ENCODE measurements at places on chromosomes 5 and 9. TPM values are rescaled to one million over a fixed set of nuclear protein-coding genes. Genes with fewer than 3 reads are reported as not detected.
A peak's percentile ranks its signal among the peaks of the same experiment; 100 is the strongest.

GRCh38 chr9:126456441-126457174, 130.0 kb downstream of the MVB12B start:
- peak; percentile 9 for DNase-seq

The PRELID2 gene
- 1.7 TPM for polyA plus RNA-seq

DNA sequence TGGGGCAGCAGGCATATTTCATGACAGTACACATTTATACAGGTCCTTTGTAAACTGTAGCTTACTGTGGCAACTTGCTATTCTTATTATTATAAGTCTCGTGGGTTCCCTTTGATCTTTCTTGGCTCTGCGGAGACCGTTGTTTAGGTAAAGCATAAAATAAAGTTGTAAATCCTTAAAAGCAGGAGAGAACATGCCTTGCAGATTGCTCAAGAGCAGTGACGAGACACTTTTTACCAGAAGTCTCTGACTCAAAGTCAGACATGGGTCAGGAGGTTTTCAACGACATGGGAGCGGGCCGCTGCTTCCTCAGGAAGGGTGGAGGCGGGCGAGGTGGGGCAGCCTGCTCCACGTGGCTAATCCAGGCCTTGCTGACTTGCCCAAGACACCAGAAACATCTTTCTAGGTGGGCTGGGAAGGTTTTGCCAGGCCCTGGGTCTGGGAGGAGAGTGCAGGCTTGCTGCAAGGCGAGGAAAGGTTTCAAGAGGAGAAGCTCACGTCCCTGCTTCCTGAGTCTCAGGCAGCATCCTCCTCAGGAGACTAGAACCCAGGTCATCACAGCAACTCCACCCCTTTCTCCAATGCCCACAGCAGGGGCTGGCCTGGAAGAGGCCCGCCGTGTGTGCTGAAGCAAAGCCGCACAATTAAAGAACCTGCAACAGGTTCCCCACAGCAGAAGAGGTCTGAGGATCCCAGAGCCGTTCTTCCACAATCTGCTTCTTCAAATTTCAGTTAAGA, 6.5 kb downstream of the TBC1D2 start:
- DNase-seq = peak; percentile 59

GRCh38 chr9:87703636-87704276, 22.2 kb upstream of the CTSL start:
- no peak for DNase-seq

DNA sequence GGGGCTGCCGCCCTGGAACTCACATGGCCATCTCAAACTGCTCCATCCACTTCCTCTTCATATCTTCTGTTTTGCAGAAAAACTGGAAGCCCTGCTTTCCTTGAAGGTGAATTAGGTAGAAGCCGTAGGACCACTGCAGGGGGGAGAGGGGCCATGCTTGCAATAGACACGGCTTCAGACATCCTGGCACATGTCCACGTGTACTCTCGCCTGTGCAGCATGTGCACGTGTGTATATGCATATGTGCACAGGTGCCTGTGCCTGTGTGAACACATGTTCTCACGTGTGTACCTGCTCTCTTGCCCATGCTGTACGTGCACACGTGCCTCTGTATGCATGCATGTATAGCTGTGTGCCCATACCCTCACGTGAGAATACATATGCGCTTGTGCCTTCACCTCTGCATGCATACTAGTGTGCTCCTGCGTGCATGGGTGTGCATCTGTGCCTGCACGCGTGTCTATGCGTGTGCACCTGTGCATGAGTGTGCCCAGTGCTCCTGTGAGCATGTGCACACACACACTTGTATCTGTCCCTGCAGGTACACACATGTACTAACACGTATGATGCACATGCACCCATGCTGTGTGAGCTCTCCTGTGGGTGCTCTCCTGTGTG, 47.7 kb upstream of the SARDH start:
- no peak for DNase-seq

The DDX4 gene
- polyA plus RNA-seq = not detected

The LHX6 gene
- 8.4 TPM for polyA plus RNA-seq

DNA sequence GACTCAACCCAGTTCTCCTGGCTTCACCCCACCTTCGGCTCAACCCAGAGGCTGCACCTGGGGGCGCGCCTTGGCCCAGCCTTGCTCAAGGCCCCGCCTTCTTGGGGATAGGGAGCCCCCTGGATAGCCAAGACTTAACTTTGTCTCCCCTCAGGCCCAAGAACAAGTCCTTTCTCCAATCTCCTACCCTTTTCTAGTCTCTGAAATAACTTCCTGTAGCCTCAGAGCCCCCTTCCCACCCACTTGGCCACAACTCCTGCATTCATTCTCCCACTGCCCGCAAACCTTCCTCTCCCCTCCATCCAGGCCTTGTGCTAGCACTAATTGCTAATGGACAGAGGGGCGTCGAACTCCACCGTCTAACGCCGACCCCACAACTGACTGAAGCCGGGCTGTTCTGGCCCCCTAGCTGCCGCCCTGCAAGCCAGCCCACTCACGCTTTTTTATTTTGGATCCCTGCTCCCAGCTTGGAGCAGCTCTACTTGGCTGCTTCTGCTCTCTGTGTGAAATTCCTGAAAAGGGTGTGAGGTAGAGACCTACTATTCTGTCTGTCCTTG, 579 bp upstream of the ASTN2 start:
- DNase-seq = no peak

DNA sequence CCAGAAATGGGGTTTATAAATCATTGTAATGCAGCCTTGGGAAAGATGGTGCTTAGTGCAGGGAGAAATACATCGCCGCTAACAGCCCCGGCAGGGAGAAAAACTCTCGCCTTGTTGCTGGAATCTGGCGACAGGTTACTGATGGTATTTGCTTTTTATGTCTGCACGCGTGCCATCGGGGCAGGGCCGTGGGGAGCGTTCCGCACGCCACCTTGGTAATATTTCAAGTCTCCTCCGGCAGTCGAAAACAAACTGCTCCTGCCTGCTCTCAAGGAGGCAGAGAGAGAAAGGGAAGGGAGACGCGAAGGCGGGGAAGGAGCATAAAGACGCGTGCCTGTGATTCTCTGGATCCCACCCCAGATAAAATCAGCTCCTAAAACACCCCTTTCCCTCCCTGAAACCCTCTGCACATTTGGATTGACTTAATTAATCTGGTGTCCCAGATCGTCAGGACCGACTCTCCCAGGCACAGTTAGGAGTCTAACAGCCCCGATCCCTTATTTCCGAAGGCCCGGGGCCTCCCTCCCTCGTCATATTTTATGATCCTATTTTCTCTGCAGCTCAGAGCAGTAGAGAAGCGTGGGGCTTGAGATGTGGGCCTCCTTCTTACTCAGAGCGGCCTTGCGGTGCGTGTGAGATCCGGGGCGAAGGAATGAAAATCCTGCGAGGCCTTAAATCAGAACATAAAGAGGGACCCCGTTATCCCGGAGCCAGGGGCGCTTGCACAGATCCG, 47.7 kb downstream of the CFAP77 start:
- DNase-seq = no peak

The INSL4 gene
- not detected for polyA plus RNA-seq

GRCh38 chr9:115276621-115277020, 158.7 kb upstream of the TNC start:
- DNase-seq = no peak

The PSD2 gene
- 0.04 TPM for polyA plus RNA-seq

DNA sequence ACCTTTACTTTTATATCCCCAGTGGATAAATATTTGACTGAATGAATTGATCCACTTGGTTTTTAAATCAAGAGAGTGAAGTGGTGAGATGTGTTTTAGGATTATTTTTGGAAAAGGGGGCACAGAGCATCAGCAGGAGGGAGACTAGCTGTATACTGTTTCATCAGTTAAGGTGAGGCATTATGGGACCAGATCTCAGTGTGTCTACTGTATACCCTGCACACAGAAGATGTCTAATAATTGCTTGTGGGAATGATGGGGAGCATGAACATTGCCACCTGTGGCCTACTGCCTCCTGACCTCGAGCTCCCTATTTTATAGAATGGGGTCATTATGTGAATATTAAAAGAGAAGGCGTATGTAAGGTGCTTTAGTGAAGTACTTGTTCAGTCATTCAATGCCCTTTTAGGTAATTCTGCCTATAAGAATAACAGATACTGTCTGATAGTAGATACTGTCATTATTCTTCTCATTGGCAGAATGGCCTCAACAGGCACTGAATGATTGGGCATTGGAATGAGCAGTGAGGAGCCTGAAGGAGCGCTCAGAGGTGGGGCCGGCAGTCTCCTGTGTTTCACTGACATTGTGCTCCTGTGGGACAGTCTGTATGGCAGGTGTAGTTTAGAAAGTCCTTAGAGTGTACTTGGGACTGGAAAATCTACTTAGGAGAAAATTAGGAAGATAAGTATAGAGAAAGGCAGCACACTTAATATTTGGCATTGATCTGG, 47.4 kb upstream of the FAM120AOS start:
- no peak for DNase-seq

The C6 gene
- polyA plus RNA-seq = 7.2 TPM

GRCh38 chr9:72038890-72039410, 21.5 kb downstream of the C9orf57 start:
- peak; percentile 71 for DNase-seq

DNA sequence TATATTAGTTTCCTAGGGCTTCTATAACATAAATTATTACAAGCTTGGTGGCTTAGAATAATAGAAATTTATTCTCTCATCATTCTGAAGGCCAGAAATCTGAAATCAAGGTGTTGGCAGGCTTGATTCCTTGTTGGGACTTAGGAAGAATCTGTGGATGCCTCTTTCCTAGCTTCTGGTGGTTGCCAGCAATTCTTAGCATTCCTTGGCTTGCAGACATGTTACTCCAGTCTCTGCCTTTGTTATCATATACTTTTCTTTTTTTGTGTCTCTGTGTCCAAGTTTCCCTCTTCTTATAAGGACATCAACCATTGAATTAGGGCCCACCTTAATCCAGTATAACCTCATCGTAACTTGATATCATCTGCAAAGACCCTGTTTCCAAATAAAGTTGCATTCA, 31.4 kb downstream of the CTNNA1 start:
- no peak for DNase-seq

The SLC6A19 gene
- not detected for polyA plus RNA-seq

The BTNL9 gene
- polyA plus RNA-seq = 88.2 TPM

The C5orf52 gene
- polyA plus RNA-seq = not detected

DNA sequence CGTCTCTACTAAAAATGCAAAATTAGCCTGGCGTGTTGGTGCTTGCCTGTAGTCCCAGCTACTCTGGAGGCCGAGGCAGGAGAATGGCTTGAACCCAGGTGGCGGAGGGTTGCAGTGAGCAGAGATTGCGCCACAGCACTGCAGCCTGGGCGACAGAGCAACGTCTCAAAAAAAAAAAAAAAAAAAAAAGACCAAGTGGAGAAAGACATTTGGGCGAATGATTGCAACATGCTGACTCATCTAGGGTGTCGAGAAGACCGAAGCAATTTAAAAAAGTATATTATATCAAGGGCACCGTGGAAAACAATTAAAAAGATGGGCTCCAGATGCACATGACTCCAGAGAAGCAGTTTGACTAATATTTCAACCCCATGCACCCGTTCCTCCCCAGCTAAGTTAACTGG, 9.2 kb downstream of the KLF4 start:
- DNase-seq = no peak

The SPAG8 gene
- 4.2 TPM for polyA plus RNA-seq

DNA sequence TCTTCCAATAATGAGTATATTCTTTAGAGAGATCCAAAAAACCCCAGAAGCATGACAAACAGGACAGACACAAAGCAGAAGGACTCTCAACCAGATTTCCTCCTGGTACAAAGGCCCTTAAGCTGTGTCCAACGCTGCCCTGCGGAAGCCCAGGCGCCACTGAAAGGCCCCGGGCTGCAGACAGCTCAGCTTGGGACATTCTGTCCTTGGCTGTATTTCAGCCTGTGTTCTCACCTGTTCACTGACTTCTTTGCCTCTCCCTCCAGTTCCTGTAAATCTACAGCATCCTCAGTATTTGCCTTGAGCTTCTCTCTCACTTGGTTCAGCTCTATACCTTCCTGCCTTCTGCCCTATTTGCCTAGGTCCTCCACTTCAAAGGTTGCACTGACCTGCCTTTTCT, 96.5 kb downstream of the SH3TC2 start:
- no peak for DNase-seq

- no peak for DNase-seq
Observed at GRCh38 chr9:115240676-115241075, 122.7 kb upstream of the TNC start.

The PKN3 gene
- polyA plus RNA-seq = 7.3 TPM

DNA sequence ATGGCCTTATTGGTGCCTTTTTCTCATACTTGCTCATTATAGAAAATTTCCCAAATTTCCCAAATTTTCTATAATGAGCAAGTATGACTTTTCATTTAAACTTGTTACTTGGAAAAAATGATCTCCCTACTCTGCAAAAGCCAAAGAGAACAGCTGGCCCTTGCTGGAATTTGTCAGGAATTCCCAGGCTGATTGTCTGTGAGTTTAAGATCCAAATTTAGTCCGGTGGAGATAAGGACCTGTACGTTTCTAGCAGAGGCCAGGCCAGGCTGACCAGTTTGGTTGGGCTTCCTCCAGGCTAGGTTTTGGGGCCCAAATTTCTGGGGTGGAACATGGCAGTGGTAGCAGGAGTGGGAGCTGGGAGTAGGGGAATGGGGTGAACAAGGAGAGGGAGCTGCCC, 51.9 kb downstream of the NEURL1B start:
- DNase-seq = peak; percentile 59

GRCh38 chr5:179122411-179123108, 62.4 kb downstream of the ZNF354C start:
- no peak for DNase-seq

- no peak for DNase-seq
Observed at GRCh38 chr9:97459326-97459725, 42.1 kb upstream of the TMOD1 start.

The FCN1 gene
- polyA plus RNA-seq = 3.2 TPM

The RANBP6 gene
- 33.3 TPM for polyA plus RNA-seq

GRCh38 chr5:76383126-76383832, 19.8 kb upstream of the IQGAP2 start:
- DNase-seq = no peak

DNA sequence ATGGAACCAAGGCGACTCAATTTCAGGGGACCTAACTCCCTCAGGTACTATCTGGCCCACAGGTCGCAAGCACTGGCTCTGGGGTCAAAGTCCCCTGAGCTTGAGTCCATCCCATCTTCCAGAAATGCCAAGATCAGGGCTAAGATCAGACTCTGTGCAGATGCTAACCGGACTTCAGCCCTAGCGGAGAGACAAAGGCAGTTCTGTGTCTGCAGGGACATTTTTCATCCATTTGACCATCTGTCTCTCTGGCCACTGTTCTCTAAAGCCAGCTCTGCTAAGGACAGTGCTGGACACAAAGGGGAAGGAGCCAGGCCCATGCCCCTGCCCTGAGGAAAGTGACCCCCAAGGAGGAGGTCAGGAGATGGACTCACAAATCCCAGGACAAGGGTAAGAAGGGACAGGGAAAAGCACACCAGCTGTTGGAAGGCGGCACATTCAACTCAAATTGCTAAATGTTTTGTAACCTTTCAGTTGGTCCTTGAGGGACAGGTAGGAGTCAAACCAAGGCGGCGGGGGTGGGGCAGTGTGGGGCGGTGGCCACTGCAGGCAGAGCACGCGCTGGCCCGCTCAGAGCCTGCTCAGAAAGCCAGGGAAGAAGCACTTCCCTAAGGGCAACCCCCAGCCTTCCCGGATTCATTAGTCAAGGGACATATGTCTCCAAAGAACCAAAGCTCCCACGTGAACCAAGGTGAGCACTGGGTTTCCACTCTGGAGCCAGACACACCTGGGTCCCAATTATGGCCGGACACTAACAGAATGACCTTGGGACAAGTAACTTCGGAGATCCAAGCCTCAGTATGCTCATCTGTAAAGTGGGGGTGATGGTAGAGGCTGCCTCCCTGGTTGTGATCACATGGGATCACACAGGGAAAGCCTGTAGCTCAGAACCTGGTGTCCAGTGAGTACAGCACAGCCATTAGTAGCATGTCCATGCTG, 42.8 kb downstream of the STK10 start:
- no peak for DNase-seq
